Germinal center (tissue), 1 donor: ENCODE measurements at places on chromosomes 1 and 21.

DNA sequence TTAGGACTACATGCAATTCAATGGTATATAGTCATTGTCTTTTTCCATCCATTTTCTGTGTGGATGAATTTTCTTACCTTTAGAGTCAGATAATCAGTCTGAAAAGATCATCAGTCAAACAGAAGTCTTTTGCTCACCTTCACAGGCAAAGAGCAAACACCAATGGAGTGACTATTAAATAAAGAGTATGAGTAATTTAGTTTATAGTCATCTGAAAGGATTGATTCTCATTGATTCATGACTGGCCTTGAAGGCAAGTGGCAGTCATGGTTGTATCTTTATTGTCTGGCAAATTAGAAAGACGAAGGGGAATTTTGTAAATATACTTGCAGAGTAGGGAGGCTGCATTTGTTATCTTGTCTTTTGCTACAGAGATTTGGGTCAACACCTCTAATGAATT is 89.9 kb downstream of the EPB41 start:
- no peak for DNase-seq

DNA sequence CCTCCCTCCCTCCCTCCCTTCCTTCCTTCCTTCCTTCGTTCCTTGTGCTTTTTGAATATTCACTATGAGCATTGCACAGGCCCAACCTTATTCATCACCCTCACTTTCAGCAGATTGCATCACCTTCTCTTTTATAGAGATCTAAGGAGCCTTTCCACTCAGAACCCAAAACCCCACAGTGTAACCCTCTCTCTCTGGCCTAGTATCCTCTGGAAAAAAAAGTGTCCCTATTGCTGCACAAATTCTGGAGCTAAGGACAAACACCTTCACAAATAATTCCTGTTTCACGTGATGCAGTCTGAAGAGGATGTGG is 25.6 kb downstream of the OR10J5 start:
- DNase-seq = no peak

DNA sequence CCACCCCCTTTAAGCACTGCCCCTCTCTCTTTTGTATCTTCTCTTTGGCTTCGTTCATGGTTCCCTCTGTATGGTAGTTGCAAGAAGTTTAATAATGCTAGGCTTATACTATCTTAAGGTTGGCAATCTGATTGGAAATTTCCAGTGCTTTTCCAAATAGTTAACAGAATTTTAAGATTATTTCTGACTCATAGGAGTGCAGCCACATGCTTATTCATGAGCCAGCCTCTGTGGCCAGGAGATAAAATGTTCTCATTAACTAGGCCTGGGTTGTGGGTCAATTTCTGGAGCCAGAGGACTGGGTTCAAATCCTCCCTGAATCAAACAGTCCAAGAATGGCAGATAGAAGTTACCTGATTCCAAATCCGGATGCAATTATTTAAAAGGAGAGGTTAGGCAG is 103.1 kb downstream of the ATP6V1G3 start:
- no peak for DNase-seq

DNA sequence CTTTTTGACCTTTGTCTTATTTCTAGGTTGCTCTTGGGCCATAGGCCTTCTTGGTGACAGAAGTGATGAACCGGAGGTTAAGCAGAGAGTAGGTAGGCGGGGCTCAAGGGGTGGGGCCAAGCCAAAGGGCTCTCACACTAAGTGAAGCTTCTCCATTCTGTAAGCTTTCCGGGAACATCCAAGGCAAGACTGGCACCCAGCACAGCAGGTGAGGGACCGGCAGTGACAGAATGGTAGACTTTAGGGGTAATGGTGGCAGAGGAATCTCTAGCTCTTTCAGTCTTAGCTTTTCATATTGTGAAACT is at the start of gene TNFAIP8L2:
TSS of gene TNFAIP8L2 (plus strand) at position 135 of the 305 bp plus-strand sequence. CDS start 2,049 bp downstream, outside the sequence.
- peak; percentile 56 for DNase-seq

GRCh38 chr1:245804696-245805095 is 649.9 kb downstream of the KIF26B start:
- no peak for DNase-seq
